COR-L47 (cell line): ENCODE measurements at places on chromosomes 3 and 15.

GRCh38 chr3:46269556-46269955, 27.3 kb downstream of the CCR3 start:
- DNase-seq: no peak

GRCh38 chr3:110174908-110175307, 837.6 kb upstream of the DPPA4 start:
- no peak for DNase-seq

DNA sequence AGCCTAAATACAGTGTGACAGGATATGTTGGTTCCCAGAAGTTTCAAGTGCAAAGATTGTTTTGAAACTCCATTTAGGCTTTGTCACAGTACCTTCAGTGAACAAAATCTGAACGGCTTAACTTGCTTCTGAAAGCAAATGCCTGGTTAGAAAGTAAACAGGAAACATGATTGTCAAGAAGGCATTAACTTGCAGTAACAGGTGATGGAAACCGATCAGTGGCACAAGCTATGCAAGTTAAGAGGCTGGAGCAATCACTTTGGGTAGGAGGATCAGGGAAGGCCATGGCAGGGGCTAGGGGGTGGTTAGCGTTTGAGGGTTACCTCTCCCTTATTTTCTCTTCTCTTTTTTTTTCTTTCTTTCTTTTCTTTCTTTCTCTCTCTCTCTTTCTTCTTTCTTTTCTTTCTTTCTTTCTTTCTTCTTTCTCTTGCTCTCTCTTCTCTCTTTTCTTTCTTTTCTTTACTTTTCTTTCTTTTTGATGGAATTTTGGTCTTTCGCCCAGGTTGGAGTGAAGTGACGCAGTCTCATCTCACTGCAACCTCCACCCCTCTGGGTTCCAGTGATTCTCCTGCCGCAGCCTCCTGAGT, 2.4 kb downstream of the HYKK start:
- no peak for DNase-seq

DNA sequence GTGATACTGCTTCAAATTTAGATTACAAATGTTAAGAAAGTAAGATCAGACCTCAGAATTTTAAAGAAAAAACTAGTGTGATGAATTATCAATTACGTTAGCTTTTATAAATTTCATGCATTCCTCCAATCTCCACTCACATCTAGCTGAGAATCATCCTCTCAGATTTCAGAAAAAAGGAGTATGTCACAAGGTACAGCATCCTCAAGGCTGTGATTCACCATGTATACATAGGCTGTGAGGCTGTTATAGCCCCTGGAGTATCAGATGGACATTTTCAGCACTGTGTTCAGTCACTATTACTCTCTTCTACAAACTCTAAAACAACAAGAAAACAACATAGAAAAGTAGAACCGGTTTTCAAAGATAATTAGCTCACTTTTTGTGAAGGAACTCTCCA, 214.4 kb downstream of the PCCB start:
- no peak for DNase-seq

DNA sequence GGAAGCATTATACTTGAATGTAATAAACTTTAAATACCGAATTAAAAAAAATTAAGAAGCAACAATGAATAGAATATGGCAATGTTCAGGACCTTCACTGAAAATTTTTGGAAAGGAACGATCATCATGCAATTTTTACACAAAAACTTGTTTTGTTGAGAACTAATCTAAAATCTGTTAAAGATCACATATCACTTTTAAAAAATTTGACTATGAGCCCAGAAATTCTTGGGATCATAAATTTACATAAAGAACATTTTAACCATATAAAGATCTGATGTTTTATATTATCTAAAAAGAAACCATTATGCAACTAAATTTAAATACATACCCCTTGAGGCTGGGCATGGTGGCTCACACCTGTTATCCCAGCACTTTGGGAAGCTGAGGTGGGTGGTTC, 76.2 kb upstream of the MELTF start:
- no peak for DNase-seq

DNA sequence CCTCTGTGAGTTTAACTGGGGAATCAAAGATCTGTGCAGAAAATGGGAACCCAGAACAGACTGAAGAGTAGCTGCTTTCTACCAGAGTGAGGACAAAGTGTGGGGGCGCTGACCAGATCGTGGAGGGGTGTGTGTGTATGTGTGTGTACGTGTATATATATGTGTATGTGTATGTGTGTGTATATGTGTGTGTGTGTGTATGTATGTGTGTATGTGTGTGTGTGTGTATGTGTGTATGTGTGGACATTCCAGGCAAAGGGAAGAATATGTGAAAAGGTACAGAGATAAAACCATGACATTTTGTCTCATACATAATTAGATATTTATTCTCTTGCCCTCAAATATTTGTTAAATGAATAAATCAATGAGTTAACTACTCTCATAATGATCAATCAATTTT, 54.9 kb upstream of the DPPA4 start:
- DNase-seq: no peak

DNA sequence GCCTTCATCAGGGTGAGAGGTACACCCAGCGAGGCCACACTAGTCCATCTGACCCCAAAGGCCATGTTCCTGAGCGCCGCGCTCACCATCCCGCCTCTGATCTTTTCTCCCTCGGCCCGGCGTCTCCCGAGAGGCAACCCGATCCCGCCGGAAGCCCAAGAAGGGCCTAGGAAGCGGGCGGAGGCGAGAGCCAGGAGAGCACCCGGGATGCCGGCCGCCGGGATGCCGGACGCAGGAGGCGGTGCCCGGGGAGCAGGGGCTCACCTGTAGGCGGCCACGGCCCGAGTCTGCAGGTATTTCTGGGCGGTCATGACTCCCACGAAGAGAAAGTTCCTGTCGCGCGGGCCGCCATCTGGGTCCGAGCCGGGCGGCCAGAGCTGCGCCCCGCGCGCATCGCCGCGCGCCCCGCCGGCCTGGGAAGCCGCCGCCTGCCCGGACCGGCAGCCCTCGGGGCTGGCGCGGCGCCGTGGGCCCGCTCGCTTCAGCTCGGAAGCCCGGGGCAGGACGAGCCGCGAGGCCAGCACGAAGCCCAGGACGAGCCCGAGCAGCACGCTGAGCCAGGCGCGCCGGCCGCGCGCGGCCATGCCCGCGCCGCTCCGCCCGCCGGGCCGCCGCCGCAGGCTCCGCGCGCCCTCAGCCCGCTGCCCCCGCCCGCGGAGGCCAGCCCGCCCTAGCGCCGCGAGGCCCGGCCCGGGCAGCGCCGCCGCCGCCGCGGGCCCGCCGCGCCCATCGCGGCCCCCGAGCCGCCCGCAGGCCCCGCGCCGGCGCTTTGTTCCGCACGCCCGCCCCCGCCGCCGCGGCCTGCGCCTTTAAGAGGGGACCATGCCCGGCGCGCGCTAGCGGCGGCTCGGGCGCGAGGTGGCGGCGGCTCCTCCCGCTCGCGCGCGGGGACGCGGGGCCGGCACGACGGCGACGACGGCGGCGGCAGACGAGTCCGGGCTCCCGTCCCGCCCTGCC, 697 bp downstream of the CHSY1 start:
- peak; percentile 52 for DNase-seq

- no peak for DNase-seq
These were observed 161.3 kb downstream of the ABHD5 start for GRCh38 chr3:43852066-43852465.

- peak; percentile 49 for DNase-seq
These were observed 613.4 kb downstream of the MCTP2 start for GRCh38 chr15:94844538-94845389.

DNA sequence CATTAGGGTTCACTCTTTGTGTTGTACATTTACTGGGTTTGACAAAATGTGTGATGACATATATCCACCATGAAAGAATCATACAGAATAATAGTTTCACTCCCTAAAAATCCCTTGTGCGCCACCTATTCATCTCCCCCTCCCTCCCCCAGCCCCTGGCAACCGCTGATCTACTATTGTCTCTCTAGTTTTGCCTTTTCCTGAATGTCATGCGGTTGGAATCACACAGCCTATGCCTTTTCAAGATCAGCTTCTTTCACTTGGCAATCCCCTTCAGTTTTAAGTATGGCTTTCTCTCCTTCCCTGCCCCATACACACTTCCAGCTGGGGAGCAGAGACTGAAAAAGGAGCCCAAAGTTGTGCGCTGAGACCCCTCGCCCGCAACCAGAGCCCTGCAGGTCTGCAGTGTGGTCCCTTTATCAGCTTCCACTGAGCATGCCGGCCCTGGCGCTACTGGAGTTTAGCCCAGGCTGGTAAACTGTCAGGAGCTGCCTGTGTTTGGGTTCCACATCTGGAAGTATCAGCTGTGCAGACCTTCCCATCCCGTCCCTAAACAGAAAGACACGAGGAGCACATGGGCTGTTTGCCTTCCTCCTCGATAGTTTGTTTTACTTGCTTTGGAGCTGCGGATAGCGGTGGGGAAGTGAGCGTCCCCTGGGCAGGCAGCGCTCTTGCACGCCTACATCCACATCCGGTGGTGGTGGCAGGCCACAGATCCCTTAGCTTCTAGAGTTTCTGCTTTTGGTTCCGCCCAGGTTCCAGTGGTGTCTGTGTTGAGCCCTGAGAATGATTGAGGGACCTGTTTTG, 12.3 kb downstream of the BOC start:
- no peak for DNase-seq

DNA sequence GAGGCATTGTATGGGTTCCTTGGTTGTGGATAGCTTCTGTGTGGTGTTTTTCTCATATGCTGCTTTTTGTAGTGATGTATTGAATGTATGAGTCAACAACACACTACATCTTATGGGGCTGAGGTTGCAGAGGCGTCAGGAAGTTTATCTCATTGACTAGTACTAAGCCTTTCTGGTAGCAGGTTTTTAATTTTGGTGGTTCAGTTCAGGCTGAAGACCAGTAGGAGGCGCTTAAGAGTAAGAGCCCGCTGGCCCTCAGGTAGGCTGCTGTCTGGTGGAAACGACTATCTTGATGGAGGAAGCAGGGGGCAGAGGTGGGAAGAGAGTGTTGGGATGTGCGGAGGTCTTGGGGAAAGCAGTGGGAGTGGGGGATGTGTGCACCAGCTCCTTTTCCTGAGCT, 62.4 kb downstream of the RTP4 start:
- DNase-seq: no peak
